IPS DF 6.9 (cell line): ENCODE measurements at places on chromosomes 3 and 15.

- no peaks in the 10 kb centered on the region for H3K27me3 ChIP-seq
- H3K4me1 ChIP-seq: no peaks in the 10 kb centered on the region
- no peaks in the 10 kb centered on the region for H3K36me3 ChIP-seq
- no peak overlapping the region for H3K27ac ChIP-seq
Measured at GRCh38 chr3:102661707-102662497, 227.1 kb downstream of the ZPLD1 start.

DNA sequence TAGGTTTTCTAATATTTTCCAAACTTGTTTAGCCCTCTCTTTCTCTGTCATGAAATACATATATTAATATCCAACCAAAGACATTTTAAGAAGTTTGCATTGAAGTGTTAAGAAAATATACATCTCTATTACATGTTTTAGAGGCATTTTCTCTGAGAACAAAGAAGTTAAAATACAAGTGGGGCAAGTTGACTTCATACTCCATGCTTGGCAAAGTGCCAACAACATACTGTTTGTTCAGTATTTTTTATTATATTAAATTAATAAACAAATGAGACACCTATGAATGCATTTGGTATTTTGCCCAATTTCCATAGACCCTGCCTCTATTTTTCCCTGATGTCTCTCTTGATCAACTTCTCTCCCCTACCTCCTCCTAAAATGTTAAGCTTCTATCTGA, 232.8 kb upstream of the MRPL3 start:
- peaks cover 2% of the 10 kb centered on the region; the same call in 1 of the 2 replicates for H3K4me1 ChIP-seq
- H3K27ac ChIP-seq: no peak overlapping the region
- no peaks in the 10 kb centered on the region for H3K36me3 ChIP-seq

DNA sequence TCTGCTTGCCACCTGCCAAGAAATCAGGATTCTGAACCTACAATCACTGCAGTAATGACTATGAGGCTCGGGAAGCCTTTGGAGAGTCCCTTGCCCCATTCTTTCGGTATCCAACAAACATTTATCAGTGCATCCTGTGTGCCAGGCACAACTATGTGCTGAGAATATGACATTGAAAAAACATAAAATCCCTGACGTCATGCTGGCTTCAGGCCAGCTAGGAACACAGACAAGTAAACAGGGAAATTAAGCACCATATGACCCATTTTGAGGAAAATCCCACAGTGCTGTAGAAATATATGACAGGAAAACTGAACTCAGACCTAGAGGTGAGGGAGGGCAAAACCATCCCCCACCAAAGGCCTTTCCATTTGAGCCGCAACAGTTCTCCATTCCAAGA, 34.1 kb upstream of the DET1 start:
- H3K4me1 ChIP-seq: no peaks in the 10 kb centered on the region
- DNase-seq: no peak
- H3K36me3 ChIP-seq: no peaks in the 10 kb centered on the region
- no peak overlapping the region for H3K4me3 ChIP-seq

- H3K36me3 ChIP-seq: no peaks in the 10 kb centered on the region
- no peak overlapping the region for H3K27ac ChIP-seq
- H3K4me1 ChIP-seq: no peaks in the 10 kb centered on the region; the same call in 1 of the 2 replicates
- no peak for DNase-seq
- H3K4me3 ChIP-seq: no peak overlapping the region
- H3K27me3 ChIP-seq: no peaks in the 10 kb centered on the region
Measured at GRCh38 chr3:29153811-29154210, 127.1 kb upstream of the RBMS3 start.

DNA sequence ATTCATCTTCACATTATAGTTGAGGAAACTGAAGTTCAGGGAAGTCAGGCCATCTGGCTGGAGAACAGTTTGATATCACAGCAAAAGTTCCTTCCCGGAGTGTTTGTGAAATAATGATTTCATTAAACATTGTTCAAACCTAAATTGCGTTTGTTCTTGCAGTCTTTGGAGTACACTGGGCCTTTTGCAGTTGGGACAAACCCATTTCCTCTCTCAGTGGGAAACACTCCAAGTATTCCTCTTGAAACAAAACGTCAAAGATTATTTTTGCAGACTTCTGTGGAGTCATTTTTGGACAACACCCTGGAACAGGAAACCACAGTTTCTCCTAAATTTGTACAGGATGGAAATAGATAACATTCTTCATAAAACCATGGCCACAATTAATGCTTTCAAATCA, 287.5 kb downstream of the PTPRG start:
- no peak overlapping the region for H3K4me3 ChIP-seq
- no peaks in the 10 kb centered on the region for H3K27me3 ChIP-seq
- no peaks in the 10 kb centered on the region for H3K36me3 ChIP-seq
- DNase-seq: no peak

DNA sequence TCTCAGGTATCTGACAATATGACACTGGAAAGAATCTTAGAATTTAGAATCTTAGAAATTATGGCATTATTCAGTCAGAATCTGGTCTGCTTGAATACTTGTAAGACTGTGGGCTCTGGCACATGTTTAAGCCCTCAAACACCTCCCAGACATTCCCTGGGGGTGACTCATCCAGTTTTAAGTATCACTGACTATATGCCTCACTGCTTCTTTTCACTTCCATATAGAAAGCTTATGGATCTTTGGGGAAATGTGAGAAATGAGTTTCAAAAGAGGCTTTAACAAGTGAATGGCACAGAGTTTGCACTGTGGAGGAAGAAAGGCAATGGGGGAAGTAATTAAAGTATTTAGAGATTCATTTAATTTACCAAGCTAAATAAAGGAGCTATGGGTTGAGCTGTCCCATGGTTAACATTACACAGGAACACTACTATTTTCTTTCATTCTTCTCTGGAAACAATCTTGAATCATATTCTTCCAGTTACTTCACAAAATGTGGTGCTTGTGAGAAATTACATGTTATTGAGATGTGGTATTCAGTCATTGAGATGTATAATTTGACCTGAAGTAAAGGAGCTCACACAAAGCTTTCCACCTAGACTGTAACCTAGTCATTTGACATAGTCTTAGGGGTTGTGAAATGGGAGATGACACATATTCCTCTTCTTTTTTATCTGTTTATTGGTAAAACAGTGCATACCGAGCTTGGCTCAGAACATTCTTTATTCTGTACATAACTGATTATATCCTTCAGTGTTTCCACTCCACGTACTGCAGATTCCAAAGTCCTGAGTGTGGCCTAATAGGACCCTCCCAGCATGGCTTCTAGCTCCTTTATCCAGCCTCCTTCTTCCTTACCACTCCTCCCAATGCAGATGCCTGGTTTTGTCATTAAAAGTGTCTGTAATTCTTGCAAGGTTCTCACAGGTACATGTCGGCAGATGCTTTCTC, 544.6 kb upstream of the NECTIN3 start:
- H3K36me3 ChIP-seq: no peaks in the 10 kb centered on the region
- H3K4me3 ChIP-seq: no peak overlapping the region
- H3K27me3 ChIP-seq: no peaks in the 10 kb centered on the region
- H3K27ac ChIP-seq: no peak overlapping the region
- H3K4me1 ChIP-seq: no peaks in the 10 kb centered on the region

GRCh38 chr3:70771426-70772147, 459.1 kb upstream of the MDFIC2 start:
- H3K4me1 ChIP-seq: no peaks in the 10 kb centered on the region
- no peaks in the 10 kb centered on the region for H3K27me3 ChIP-seq
- no peak overlapping the region for H3K27ac ChIP-seq
- H3K4me3 ChIP-seq: no peak overlapping the region
- DNase-seq: no peak

- H3K4me1 ChIP-seq: peaks cover 3% of the 10 kb centered on the region; the same call in 1 of the 2 replicates
- no peak overlapping the region for H3K27ac ChIP-seq
- H3K36me3 ChIP-seq: no peaks in the 10 kb centered on the region
- H3K4me3 ChIP-seq: no peak overlapping the region
- no peaks in the 10 kb centered on the region for H3K27me3 ChIP-seq
Measured at GRCh38 chr15:38247336-38247735, 5.3 kb upstream of the SPRED1 start.

DNA sequence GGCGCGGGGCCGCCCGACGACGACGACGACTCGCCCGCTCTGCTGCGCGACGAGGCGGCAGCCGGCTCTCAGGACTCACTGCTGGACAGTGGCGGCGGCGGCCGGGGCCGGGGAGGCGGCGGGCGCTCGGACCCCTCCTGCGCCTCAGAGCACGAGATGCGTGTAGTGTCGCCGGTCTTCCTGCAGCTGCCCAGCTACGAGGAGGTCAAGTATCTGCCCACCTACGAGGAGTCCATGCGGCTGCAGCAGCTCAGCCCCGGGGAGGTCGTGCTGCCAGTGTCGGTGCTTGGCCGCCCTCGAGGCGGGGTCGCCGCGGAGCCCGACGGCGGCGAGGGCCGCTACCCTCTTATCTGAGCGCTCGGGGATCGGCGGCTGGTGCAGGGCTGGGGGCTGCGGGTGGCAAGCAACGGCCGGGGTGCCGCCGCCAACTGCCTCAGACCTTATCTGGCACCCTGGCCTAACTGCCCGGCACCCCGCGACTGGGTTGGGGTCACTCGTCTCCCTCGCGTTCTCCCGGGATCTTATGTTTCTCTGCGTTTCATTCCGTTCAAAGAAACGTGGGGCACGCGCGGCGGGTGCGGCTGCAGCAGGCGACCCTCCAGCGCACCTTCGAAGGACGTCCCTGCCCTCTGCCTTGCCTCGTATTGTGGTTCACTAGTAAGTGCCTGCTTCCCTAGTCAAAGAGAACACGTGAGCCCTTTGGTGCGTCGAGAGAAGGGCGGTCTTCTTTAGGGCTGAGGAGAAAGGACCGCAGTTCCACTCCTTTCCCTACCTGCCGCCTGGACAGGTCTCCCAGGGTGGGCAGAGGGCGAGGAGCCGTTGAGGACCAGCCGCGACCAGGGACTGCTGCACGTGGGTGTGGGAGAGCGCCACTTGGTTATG, 1.0 kb downstream of the C3orf80 start:
- H3K4me3 ChIP-seq: peak overlapping the region; percentile 37; the same call in 1 of the 2 replicates
- no peak overlapping the region for H3K27ac ChIP-seq
- no peak for DNase-seq
- no peaks in the 10 kb centered on the region for H3K36me3 ChIP-seq
- H3K27me3 ChIP-seq: peaks cover 23% of the 10 kb centered on the region

- no peaks in the 10 kb centered on the region for H3K4me1 ChIP-seq
- peak; percentile 18 for DNase-seq
- no peaks in the 10 kb centered on the region for H3K27me3 ChIP-seq
- no peak overlapping the region for H3K27ac ChIP-seq
Measured at GRCh38 chr15:72306211-72306785, 13.7 kb downstream of the CELF6 start.

GRCh38 chr15:74449095-74449494, 11.9 kb downstream of the UBL7 start:
- H3K36me3 ChIP-seq: peaks cover 15% of the 10 kb centered on the region
- no peaks in the 10 kb centered on the region for H3K27me3 ChIP-seq
- no peaks in the 10 kb centered on the region for H3K4me1 ChIP-seq

DNA sequence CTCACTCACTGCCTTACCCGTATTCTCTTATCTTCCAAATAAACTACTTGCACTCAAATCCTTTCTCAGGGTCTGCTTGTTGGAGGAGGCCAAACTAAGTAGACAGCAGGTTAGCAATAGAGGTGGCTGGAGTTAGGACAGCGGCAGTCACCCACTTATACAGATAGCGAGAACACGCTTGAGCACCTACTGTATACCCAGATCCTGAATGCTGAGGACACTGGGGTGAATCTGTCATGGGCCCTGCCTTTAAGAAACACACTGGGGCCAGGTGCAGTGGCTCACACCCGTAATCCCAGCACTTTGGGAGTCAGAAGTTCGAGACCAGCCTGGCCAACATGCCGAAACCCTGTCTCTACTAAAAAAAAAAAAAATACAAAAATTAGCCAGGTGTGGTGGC, 38.0 kb upstream of the TSEN2 start:
- no peaks in the 10 kb centered on the region for H3K27me3 ChIP-seq
- no peak overlapping the region for H3K4me3 ChIP-seq
